ENCODE measurements at places on chromosomes 6 and 20. TPM values are rescaled to one million over a fixed set of nuclear protein-coding genes. Genes with fewer than 3 reads are reported as not detected.

- DNase-seq: no peak
These were observed 32.1 kb upstream of the COL21A1 start for GRCh38 chr6:56279331-56280080.

GRCh38 chr6:91490671-91491301 lies 903.9 kb upstream of the MAP3K7 start:
- DNase-seq: no peak

- DNase-seq: no peak
These were observed 111.1 kb downstream of the DLL1 start for GRCh38 chr6:170179616-170180324.

GRCh38 chr6:100346828-100347227 lies 117.9 kb downstream of the SIM1 start:
- peak; percentile 30 for DNase-seq

DNA sequence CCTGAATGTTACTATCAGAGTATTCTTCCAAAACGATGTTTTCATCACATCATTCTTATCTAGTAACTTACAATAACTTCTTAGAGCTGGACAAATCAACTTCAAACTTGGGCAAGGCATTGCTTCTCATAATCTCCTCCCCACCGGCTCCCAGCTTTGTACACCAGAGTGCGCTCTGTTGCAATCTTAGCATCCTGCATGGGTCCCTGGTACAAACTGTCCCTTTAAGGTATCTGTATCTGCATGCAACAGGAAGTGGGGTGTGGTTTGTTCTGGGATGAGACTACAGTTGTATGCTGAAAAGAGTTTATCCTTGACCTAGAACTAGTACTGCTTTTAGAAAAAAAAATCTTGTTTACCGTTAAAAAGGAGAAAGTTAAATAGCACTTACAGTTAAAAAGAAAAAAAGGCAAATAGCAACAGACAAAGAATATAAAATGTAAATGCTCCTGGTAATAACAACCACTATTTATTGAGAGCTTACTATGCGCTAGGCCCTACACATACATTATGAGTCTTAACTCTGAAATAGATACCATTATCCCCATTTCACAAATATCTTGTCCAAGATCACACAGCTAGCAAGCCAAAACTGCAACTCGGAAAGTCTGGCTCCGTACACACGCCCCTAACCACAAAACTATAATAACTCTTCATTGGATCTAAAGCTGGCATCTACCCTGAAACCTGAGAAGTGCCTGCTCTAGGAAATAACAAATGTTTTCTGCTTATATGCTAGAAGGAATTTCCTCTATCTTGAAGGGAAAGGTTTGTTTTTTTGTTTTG lies 9.8 kb upstream of the HECA start:
- DNase-seq: peak; percentile 53

- no peak for DNase-seq
These were observed 56.3 kb downstream of the RTN4IP1 start for GRCh38 chr6:106572875-106573585.

GRCh38 chr6:38625217-38625616 lies 14.5 kb downstream of the BTBD9 start:
- DNase-seq: no peak

Gene PPP2R5D
- total RNA-seq: 27.4 TPM

- DNase-seq: no peak
These were observed 82.9 kb downstream of the SCML4 start for GRCh38 chr6:107741191-107741680.

Gene SYNDIG1
- total RNA-seq: 0.33 TPM

DNA sequence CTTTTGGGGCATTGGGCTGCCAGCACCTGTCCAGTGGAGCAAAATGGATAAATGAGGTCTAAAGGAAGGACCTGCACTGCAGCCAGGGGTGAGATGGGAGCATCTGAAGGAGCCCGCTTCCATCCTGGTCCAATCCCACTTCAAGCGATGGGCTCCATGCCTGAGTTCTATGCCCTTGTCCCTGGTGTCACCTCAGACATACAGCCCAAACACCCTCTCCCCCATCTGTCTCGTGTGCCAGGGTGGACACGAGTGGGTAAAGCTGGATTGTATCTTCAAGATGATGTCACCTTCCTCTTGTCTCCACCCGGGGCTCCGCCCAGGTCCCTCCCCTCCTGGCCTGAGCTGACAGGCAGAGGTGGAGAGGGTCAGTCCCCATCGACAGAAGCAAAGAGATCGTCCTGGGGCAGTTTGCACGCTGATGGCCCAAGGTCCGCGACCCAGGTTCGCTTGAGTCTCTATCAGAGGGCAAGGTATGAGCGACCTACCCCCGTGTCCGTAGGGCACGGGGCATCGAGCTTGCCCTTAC lies 544 bp downstream of the SMIM29 start:
- peak; percentile 62 for DNase-seq

DNA sequence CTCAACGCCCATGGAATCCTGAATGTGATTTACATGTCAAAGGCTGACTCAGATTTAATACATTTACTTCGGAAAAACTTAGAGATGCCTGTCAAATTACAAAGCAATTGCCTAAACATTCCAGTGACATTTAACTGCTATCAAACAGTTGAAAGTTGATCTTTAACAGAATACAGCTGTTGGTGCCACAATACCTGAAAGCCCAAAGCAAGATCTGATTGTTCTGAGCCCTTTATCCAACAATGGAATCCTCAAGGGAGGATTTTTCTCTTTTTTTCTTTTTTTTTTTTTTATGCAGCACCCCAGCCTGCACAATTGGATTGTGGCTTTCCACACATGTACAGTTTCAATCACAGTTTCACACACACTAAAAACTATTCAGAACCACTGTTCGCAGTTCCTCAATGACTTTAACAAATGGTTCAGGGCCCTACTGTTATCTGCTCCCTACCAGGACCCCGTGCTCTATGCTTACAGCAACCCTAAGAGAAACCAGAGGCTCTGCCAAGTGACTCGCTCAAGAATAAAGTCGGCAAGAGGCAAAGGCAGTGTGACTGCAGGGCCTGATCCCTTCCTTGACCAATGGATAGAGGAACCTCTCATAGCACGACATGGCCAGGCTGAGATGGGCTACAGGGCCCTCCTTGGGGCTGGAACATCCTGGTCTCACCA lies 33.3 kb downstream of the EPB41L2 start:
- peak; percentile 70 for DNase-seq

Measured in MG63 (cell line).